NCI-H1105 (cell line): ENCODE measurements at places on chromosomes 6 and 20.

GRCh38 chr20:40980106-40980827 is 48.4 kb upstream of the TOP1 start:
- DNase-seq, result no peak

DNA sequence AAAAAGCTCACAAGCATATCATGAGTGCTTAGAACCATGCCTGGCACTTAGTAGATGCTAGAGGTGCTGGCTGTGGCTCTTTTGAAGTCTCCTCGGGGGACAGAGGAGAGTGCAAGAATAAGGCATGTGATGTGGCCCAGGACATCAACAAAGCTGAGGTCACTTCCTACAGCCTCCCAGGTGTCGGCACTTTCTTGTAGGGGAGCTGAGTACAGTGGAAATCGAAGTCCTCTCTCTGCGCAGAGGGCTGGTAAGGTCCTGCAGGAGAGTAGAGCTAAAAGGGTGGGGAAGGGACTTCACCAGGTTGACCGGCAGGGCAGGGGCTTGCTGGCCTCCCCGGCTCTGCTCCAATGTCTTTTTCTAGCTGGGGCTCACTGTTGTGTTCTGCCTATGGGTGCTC is 11.2 kb downstream of the SLC13A3 start:
- DNase-seq, result no peak

DNA sequence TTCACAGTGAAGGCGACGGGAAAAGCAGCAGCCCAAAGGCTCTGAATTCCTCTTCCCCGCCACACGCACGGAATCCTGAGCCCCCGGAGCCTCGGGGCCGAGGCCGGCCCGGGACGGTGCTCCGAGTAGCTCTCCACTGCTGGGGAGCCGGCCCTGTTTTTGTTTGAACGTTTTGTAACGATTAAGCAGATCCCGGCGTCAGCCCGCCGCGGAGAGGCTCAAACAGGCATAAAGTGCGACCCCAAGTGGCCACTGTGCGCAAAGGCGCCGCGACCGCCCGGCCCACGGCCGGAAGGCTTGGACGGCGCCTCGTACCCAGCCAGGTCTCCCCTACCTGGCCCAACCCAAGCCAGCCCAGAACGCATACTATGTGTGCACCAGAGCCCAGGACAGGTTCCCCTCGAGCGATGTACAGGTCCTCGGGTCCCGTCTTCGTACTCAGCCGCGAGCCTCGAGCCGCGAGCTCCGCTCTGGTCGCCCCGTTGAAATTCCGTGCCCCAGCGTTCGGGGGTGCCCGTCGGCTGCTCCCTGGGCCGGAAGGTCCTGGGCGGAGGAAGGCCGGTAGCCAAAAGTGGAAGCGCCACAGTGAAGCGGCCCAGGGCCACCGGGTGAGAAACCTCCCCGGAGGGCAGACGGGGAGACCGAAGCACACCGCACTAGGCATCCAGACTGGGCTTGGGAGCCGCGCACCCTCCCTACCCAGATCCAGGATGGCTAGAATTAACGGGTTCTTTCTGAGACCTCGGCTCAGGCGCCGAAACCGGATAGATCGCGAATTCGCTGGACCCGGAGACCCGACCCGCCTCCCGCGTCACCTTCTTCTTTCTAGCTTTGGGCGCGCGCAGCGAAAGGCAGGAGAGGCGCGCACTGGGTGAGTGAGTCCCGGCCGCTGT is 1.2 kb upstream of the MAFB start:
- peak; percentile 66 for DNase-seq

- DNase-seq, result no peak
These were observed 77.9 kb downstream of the MRPL14 start for GRCh38 chr6:44049163-44049988.

GRCh38 chr6:164042212-164042611 is 627.7 kb downstream of the QKI start:
- DNase-seq, result no peak

GRCh38 chr20:20463933-20464374 is 96.0 kb downstream of the INSM1 start:
- peak; percentile 55 for DNase-seq

DNA sequence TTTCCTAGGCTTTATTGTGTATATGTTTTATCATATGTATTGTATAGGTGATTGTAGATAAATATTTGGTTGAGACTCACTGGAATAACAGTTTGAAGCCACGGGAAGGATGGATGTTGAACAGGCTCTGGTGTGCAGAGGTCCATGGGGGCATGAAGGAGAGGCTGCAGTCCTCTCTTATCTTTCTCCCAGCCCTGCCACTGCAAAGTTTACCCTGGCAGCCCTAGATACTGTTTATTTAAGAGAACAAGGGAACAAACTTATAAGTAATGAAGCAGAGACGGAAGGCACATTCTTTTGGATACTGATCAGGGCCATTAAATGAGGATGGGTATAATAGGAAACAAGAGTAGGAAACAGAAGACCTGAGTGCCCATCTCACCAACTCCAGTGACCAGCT is 103.6 kb upstream of the SCGN start:
- no peak for DNase-seq

DNA sequence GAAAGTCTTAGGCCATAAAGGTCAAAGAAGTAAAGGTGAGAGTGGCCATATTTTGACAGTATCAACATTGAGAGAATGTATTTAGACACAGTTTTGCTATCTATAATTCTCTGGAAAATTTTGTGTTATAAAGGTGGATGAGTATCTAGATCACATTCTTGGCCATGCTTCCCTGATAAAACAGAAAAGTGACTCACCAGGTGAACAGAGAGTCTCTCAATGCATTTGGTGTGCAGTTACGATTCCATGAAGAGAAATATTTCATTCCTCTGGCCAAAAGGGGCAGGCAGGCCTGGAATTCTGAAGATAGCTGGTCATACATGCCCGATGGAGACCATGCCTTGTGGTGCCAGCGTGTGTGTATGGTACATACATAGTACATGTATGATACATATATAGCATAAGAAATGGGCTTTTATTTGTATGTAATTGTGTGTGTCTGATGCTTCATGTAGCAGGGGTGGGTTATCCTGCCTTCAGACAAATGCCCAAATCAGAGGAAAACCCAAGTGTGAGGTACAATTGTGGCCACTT is 164.0 kb downstream of the SOBP start:
- no peak for DNase-seq

GRCh38 chr6:30260036-30260504 is 46.9 kb upstream of the TRIM26 start:
- no peak for DNase-seq

- DNase-seq, result no peak
These were observed 36.3 kb upstream of the CDH22 start for GRCh38 chr20:46344488-46345162.

GRCh38 chr6:23180504-23181293 is 611.3 kb downstream of the HDGFL1 start:
- peak; percentile 98 for DNase-seq

GRCh38 chr20:46351357-46352058 is 43.2 kb upstream of the CDH22 start:
- no peak for DNase-seq

DNA sequence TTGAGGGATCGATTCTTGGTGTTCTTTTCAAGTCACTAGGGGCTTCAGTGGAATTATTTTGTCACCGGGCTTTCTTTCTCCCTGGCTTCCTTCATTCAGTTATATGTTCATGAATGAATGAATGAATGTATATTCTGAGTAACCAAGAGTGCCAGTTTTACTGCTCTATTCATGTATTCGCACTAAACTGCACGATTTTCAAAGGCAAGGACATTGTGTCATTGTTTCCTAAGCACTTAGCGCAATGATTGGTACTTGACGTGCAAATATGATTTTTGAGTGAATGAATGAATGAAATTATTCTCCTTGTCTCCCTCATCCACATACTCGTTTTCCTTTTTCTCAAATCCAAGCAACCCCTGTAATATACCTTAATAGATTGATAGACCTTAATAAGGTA is 822 bp downstream of the AFG1L start:
- DNase-seq, result no peak

GRCh38 chr6:115358616-115359015 is 702.1 kb downstream of the FRK start:
- no peak for DNase-seq

- no peak for DNase-seq
These were observed 112.4 kb upstream of the ZNF217 start for GRCh38 chr20:53706008-53706465.

- DNase-seq, result no peak
These were observed 4.3 kb upstream of the MTG2 start for GRCh38 chr20:62178316-62179161.

DNA sequence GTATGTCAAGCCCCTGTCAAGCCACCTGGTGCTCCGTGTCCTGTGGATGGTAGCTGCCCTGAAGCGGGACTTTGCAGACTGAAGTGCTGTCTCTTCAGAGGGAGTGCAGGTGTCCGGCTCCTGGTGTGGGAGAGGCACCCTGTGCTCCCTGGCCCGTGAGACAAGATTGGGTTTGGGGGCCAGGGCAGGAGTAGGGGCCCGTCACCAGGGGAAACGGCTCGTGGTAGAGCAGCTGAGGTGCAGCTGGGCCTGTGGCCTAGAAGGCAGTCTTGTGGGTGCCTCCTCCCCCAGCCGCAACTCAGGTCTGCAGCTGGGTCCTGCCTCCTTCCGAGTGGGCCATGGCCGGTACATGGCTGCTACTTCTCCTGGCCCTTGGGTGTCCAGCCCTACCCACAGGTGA is at the start of gene PTCRA:
PTCRA (plus strand) TSS at position 322 of the 400 bp plus-strand sequence; CDS start at position 339, 17 bp downstream.
- DNase-seq, result no peak

- DNase-seq, result peak; percentile 12
These were observed 17.5 kb upstream of the PLCG1 start for GRCh38 chr20:41119614-41120561.

DNA sequence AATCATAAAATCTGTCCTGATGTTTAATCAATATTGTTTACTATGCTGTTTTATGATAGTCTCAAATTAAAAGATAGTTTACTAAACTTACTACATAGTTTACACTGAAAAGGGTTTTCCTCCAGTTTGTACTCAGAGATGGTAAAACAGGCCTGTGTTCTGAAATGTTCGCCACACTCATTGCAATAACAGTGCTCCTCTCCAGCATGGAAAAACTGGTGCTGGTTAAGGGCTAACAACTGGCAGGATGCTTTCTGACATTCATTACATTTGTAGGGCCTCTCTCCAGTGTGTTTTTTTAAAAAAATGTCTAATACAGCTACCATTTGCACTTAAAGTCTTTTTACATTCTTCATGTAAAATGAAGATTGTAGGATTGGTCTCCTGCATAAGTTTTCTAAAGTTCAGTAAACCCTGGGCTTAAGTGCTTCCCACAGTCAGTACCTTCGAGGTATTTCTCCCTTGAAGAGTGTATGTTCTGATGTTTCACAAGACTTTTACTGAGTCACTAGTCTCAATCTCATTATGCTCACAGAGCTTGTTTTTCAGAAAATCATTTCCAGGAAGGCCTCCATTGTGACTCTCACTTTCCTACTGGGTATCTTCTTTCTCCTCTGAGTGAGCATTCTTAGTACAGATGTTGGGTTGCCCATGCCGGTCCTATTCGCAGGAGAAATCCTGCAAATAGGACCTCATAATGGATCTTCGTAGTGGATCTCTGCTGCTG is 8.7 kb upstream of the ZSCAN12 start:
- DNase-seq, result no peak

GRCh38 chr6:52839124-52840055 is 1.2 kb downstream of the GSTA5 start:
- DNase-seq, result peak; percentile 14

GRCh38 chr6:145137425-145137824 is 597.9 kb downstream of the EPM2A start:
- no peak for DNase-seq

- no peak for DNase-seq
These were observed 1.5 kb downstream of the RXRB start for GRCh38 chr6:33198853-33199436.

DNA sequence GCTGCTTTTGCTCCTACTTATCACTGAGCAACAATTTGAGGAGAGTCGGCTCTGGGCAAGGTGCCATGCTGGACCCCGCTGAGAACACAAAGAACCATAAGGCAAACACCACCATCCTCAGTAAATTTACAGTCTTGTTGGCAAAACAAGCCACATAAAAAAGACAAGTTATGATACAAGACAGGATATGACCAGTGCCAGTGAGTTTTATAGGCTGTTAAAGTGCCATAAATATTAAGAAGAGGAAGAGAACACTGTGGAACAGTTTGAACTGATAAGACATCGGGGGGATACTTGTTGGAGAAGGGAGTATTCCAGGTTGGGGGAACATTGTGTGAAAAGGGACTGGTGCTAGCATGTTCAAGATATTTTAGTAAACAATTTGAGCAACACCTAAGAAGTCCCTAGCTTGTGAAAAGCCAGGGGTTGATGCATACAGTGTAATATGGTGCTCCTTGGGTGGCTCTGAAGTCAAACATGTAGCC is 25.3 kb upstream of the RIPOR2 start:
- no peak for DNase-seq

- DNase-seq, result peak; percentile 62
These were observed 50.9 kb downstream of the PLCB4 start for GRCh38 chr20:9119776-9120175.

GRCh38 chr6:111944541-111944940 is 71.3 kb upstream of the FYN start:
- no peak for DNase-seq

GRCh38 chr6:146916435-146917025 is 287.7 kb upstream of the STXBP5 start:
- DNase-seq, result no peak

GRCh38 chr20:57429580-57430200 is 38.5 kb downstream of the RBM38 start:
- DNase-seq, result no peak

GRCh38 chr6:139580592-139581484 is 206.4 kb upstream of the CITED2 start:
- no peak for DNase-seq

GRCh38 chr6:487956-488355 is 96.4 kb downstream of the IRF4 start:
- DNase-seq, result no peak

GRCh38 chr6:5471044-5471443 is 209.7 kb downstream of the FARS2 start:
- DNase-seq, result peak; percentile 77

DNA sequence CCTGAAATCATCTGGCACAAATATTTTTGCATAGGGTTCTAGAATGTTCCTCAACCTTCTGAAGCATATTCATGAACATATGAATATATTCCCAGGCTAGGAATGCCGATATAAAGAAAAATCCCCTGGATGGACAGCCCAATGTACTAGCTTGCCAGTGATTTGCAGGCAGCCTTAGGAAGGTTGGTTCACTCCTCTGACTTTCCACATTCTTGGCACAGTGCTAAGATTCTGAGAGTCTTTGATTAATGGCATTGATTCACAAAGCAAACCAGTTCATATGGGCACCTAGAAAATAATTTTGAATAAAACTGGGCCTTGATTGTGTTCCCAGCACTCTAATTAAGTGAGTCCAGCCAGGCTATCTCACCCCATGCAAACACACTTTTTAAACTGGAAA is 56.9 kb upstream of the ENPP4 start:
- DNase-seq, result no peak

- DNase-seq, result no peak
These were observed 13.3 kb downstream of the GRM4 start for GRCh38 chr6:34132486-34133185.

GRCh38 chr20:31602779-31603441 is 2.2 kb upstream of the ID1 start:
- DNase-seq, result no peak
